ENCODE measurements at places on chromosomes 12 and 14. TPM values are rescaled to one million over a fixed set of nuclear protein-coding genes. Genes with fewer than 3 reads are reported as not detected.

Gene ACRBP
- 0.26 TPM for total RNA-seq

Gene TTC6
- total RNA-seq: not detected

Gene REM2
- 0.13 TPM for total RNA-seq

Gene HOXC12
- not detected for total RNA-seq

Gene MEG3
- total RNA-seq: 396 TPM

Gene DLK1
- not detected for total RNA-seq

Gene LRTM2
- not detected for total RNA-seq

Gene PPP4R4
- total RNA-seq: 1.4 TPM

Gene KERA
- total RNA-seq: not detected

Gene ACSS3
- total RNA-seq: 18.0 TPM

Gene NTN4
- 130 TPM for total RNA-seq

Gene GPR162
- total RNA-seq: 6.6 TPM

Gene BMAL2
- total RNA-seq: 22.8 TPM

Gene MFAP5
- total RNA-seq: 37.3 TPM

Gene SLC25A47
- 0.07 TPM for total RNA-seq

Gene ANKRD33
- total RNA-seq: 0.03 TPM

Gene ASIC1
- 3.5 TPM for total RNA-seq
